GDM1 (cell line): ENCODE measurements at places on chromosomes 7 and 10.

GRCh38 chr7:22727714-22728035, 675 bp downstream of the IL6 start:
- no peak for DNase-seq

DNA sequence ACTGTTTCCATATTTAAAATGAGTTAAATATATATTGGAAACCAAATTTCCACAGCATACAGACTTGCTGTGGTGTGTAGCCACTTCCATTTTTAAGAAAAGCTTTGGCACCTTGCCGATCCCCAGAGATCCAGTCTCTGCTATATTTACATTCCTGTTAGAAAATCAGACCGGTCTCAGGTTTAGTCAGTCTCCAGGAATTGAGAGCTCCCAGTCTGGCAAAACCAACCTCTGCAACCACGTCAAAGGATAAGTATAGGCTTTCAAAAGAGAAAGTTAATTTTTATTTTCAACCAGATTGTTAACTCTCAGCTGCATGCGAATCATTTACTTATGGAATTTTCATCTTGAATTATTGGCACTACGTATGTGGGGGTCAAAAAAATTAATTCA, 28.2 kb downstream of the PUS7 start:
- DNase-seq: no peak

- DNase-seq: no peak
These were observed 23.9 kb downstream of the VSIR start for GRCh38 chr10:71749396-71749795.

DNA sequence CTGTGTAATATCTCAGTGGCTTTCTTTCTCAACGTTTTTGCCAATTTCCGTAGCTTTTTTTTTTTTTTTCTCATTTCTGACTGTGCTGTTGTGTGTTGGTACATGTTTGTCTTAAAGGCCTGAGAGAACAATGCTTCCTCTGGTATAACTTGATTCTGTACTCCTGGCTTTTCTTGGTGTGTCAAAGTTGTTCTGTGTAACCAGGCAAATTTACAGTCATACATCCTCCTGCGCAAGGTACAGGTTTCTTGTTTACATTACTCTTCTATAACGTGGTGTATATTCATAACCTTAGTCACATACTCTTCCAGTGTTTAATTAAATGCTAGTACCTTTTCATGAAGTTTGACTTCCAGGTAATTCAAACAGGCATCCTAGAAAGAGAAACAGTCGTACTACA, 8.3 kb upstream of the ARHGAP12 start:
- no peak for DNase-seq

- no peak for DNase-seq
These were observed 29.1 kb downstream of the POLL start for GRCh38 chr10:101558671-101559595.

- DNase-seq: no peak
These were observed 26.4 kb downstream of the MACC1 start for GRCh38 chr7:20190560-20191390.

GRCh38 chr7:132049462-132050304, 493.3 kb upstream of the PODXL start:
- DNase-seq: no peak

GRCh38 chr7:41431671-41432070, 271.2 kb downstream of the INHBA start:
- DNase-seq: no peak

DNA sequence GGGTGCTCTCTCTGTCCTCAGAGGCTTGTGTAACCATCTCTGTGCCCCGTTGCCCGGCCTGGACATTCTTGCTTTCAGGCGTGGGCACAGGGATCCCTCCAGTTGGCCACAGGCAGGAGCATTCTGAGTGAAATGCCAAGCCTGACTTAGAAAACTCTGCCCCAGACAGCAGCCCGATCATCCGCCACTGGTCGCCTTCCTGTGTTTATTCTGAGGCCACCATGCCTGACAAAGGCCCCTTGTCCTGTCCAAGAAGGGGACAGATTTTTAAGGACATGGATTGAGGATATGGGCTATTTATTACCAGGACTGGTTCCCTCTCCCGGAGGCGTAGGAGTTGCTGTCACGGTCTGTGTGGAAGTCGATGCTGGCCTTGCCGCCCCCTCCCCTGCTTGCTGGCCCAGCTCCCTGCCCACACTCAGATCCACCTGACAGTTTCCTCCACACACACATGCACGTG, 54.3 kb downstream of the SPOCK2 start:
- DNase-seq: no peak

DNA sequence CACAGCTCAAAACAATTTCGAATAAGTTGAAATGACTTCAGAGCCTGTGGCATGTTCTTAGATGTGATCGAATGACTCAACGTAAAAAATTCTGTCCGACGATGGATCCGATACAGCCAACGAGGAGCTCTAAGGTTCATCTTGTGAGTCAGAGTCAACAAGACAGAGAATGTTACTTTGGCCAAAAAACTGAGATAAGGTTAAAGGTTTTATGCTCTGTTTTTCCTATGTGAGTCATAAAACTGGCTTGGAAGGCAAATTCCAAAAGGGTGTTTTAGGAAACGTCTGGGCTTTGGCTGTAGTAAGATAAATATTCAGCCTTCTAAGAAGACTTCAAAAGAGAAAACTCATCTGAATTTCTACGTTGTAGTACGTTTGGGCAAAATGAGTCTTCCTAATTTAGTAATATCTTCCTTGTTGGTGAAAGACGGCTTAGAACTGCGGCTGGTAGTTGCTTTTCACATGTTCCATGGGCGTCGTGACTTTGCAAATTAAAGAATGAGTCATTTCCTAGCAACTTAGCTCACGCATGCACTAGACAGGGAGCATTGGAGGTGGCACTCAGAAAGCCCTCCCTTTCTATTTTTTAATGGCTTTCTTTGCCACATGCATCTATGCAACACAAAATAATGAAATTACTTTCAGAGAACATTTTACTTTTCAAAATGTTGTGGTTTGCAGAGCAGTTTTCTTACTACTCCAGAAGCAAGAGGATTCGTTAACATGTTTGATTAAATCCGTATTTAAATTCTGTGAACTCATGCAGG, 28.2 kb downstream of the PFKP start:
- peak; percentile 70 for DNase-seq

DNA sequence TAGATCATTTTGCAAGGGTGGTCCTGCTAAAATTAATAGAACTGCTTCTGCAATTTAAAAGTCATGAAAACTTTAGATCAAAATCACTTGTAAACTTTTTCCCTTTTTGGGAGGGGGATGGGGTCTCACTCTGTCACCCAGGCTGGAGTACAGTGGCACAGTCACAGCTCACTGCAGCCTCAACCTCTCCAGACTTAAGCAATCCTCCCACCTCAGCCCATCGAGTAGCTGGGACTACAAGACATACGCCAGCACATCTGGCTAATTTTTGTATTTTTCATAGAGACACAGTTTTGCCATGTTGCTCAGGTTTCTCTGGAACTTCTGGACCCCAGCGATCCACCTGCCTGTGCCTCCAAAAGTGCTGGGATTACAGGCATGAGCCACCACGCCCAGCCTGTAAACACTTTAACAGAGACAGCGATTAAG, 79.7 kb downstream of the LRRC17 start:
- no peak for DNase-seq

DNA sequence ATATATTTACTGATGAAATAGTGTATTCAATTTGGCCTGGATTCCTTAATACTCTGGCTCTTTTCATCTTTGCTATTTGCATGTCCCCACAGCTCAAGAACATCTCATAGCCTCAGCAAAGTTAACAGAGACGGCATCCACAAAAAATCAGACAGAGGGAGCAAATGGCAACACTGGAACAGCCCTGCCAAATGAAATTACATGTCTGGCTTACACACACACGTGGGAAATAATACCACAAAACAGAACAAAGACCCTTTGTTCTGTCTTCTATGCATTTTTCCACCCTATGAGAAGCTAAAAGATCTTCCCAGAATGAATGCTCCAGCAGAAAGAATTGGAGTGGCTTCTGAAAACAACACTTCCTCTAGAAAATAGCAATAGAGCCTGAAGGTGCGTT, 139.5 kb downstream of the ALOX5 start:
- DNase-seq: no peak

DNA sequence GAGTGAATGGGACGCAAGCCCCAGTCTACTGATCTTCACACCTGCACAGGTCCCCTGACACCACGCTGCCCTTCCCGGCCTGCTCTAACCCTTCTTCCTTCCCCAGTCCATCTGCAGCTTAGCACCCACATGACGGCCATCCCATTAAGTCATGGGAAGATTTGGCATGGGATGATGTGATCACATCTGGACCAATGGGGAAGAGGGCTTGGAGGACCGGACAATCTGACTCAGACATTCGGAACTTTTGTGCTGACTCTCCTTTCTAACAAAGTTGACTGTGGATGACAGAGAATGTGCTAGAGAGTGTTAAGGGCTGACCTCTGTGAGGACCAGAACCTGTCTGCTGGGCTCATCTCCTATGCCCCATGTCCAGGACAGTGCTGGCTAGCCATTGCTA, 15.6 kb downstream of the CXCL12 start:
- no peak for DNase-seq

- no peak for DNase-seq
These were observed 101.7 kb downstream of the LMBR1 start for GRCh38 chr7:156791241-156791640.

GRCh38 chr7:105585850-105586500, 4.7 kb upstream of the EFCAB10 start:
- no peak for DNase-seq

- no peak for DNase-seq
These were observed 918 bp downstream of the PWWP2B start for GRCh38 chr10:132397671-132398565.

GRCh38 chr7:102304668-102305067, 18.0 kb downstream of the SH2B2 start:
- no peak for DNase-seq

DNA sequence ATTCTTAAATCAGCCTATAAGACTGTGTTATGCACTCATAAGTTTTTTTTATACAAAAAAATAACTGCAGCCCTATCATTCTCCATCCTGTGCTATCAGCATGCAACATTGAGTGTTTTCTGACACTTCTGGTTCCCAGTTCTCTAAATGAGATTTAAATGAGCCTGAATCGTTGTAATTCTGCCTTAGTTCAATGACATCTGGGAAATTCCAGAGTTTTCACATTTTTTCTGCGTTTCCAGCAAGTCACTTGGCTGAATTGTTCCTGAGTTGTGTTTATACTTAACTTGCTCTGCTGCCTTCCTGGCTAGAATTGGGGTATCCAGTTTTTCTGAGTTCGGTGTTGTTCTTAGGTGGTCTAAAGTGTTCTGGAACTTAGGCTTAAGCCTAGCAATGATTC, 636.1 kb upstream of the FZD8 start:
- DNase-seq: no peak

- no peak for DNase-seq
These were observed 255.4 kb upstream of the LYZL1 start for GRCh38 chr10:29033311-29033940.

GRCh38 chr7:81776948-81777630, 7.2 kb upstream of the HGF start:
- no peak for DNase-seq

GRCh38 chr7:127997226-127997922, 33.9 kb downstream of the LRRC4 start:
- DNase-seq: no peak

GRCh38 chr10:34743814-34744213, 71.3 kb downstream of the PARD3 start:
- no peak for DNase-seq

- no peak for DNase-seq
These were observed 48.5 kb upstream of the DRGX start for GRCh38 chr10:49444349-49444748.

DNA sequence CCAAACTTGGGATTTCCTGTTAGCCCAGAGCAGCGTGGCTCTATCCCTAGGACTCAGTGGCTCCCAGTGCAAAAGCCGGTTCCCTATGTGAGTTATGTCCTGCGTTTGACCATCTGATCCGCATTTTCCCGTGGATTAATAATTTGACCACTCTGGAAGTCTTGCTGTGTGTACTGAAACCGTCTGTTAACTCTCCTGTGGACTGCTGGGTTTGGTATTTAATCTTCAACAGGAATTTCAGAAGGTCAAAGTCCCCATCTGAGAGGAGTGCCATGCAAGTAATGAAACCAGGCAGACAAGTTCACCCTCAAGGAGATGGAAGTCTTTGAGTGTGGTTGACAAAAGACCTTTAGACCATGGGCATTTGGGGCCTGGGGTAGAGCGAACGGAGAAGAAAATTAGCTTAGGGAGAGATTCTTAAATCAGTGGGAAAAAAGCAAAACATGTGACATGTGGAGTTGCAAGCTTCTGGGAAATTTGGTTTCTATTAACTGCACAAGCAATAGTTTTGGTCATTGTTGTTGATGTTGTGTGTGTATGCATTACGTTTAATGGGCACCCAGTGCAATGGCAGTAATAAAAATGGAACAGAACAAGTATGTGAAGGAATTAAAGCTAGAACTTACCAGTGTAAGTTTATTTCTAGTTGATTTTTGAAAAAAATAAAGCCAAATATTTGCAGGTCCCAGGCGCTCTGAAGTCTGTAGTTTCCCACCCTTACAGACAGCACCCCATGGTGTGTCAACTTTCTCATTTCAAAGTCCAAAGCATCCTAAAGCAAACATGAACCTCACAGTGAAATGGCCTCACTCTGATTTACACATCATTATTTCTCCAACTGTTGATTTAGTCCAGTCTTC, 38.2 kb downstream of the LYZL1 start:
- no peak for DNase-seq

GRCh38 chr7:30545791-30546555, 41.3 kb upstream of the GGCT start:
- no peak for DNase-seq

DNA sequence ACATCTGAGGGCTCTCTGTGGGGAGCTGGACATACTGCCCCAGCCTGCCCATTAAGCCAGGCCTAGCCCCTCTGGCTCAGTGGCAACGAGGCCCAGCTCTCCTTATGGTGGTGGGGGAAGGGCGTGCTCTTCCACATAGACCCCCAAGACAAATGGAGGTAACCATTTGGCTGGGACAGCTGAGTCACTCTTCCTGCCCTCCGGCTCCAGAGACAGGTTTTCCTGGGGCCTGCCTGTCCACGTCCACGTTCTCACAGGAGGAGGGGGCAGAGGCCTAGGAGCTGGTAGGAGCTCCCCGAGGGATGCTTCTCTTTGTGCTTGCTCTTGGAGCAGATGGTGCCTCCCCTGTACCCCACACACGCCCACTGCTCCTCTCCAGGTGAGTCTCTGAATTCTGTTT, 33.5 kb downstream of the TSPAN15 start:
- DNase-seq: no peak

DNA sequence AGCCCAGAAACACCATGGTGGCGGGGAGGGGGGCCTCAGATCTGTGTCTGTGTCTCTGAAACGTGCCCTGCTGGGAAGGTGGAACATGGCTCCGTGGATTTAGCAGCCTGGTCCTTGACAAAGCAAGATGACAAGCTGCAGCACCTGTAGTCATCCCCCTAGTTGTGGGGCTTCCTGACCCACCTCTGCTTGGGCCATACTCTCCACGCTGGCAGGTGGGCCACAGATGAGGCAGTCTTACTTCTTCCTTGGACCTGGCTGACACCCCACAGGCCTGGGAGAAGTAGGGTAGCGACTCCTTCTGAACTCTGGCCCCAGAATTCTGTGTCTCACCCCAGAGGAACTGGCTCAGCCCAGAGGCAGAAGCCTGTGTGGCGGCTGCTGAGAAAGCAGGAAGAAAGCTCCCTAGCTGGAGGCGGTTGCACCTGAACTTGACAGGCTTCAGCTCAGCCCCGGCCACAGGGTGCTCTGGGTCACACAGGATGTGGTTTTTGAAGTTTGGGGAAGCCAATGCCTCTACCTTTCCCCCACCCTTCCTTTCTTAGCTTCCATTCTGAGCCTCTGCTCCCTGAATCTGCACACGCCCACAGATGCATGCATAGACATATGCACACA, 113.9 kb downstream of the ABLIM1 start:
- DNase-seq: peak; percentile 46

GRCh38 chr7:153543232-153543631, 509.0 kb upstream of the DPP6 start:
- DNase-seq: no peak

- DNase-seq: no peak
These were observed 861.5 kb upstream of the ZWINT start for GRCh38 chr10:57222603-57223002.
